ENCODE measurements at places on chromosomes 3 and 15. TPM values are rescaled to one million over a fixed set of nuclear protein-coding genes. Genes with fewer than 3 reads are reported as not detected.

Gene SOX2
- total RNA-seq = 50.5 TPM

GRCh38 chr15:93759629-93760028 is 471.7 kb upstream of the MCTP2 start:
- DNase-seq = no peak

- DNase-seq = no peak
Measured at GRCh38 chr3:194407423-194407822, 8.4 kb upstream of the GP5 start.

DNA sequence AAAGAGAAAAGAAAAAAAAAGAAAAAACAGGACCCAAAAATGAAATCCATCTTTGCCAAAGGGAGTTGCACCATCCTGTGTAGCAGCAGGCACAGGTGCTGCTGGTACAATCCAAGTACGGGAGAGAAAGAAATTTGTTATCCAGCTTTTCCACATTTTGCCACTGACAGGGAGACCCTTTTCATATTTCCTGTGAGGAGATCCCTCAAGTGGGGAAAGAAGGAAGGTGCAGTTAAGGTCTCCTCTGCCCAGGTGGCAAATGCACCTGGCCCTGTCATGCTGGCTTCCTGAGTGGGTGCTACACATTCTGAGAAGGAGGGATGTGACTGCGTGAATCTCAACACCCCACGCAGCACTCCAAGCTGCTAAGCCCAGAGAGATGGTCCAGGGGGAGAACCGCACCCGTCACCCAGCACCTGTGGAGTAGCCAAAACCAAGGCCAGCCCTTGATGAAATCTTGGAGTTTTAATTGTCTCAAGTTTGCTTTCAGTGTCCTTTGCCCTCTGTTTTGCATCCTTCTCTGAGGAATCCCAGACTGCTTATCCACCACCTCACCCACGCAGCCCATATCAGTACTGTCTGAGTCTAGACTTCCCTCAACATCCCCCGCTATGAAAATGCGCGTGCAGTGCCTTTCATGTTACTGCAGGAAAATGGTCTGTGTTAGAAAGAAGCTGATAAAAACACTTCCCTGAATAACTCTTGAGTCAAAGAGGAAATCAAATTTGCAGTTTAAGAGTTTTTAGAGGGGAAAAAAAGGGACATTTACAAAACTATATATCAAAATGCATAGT is 141.9 kb upstream of the THBS1 start:
- no peak for DNase-seq

- no peak for DNase-seq
Measured at GRCh38 chr15:100732211-100733055, 130.0 kb downstream of the ASB7 start.

- no peak for DNase-seq
Measured at GRCh38 chr3:168407381-168407780, 311.7 kb upstream of the GOLIM4 start.

DNA sequence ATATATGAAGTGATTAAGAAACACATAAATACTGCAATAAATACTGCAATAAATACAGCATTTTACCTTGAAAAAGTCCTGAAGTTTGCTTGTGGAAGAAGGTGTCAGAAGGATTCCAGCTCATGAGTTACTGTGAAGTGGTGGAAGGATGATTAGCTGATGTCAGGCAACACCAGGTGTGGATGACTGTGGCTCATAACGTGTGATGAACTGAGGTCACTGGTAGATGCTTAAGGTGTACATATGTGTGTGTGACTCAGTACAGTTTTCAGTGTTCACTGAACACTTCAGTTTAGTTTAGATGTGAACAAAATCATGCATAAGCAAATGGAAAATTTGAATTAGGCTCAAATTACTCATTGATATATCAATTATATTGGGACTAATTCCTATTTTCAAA is 1045.0 kb downstream of the NTRK3 start:
- no peak for DNase-seq

GRCh38 chr15:54011656-54012055 is 33.4 kb downstream of the UNC13C start:
- no peak for DNase-seq

GRCh38 chr15:75104804-75105557 is 81.6 kb downstream of the PPCDC start:
- DNase-seq = no peak

DNA sequence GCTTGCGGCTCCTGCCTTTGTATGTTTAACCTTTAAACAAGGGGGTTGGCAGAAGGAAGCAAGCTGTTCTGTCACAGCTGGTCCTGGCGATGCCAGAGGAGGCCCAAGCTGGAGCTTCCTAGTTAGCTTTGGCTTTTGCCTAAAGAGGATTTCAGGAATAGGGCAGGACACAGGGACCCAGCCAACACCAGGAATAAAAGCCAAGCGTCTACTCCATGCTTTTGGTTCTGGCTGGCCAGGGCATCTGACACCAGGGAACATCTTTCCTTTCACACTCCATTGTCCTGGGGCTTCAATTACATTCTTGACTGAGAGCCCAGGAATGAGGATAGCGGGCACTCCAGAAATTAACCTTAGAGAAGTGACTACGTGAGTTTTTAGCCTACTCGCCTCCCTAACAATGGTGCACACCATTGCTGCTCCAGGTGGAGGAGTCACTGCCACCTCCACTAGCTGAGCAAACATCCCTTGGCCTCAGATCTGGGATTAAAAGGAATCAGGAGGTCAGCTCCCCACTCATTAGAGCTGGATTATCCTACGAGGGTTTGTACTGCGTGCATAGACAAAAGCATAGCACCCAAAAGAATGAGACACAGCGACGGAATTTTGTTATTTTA is 38.2 kb downstream of the TPM1 start:
- DNase-seq = no peak

Gene CPA3
- total RNA-seq = 0.60 TPM

- DNase-seq = no peak
Measured at GRCh38 chr3:141546586-141546985, 59.8 kb downstream of the RASA2 start.

Gene EOMES
- total RNA-seq = 0.60 TPM

DNA sequence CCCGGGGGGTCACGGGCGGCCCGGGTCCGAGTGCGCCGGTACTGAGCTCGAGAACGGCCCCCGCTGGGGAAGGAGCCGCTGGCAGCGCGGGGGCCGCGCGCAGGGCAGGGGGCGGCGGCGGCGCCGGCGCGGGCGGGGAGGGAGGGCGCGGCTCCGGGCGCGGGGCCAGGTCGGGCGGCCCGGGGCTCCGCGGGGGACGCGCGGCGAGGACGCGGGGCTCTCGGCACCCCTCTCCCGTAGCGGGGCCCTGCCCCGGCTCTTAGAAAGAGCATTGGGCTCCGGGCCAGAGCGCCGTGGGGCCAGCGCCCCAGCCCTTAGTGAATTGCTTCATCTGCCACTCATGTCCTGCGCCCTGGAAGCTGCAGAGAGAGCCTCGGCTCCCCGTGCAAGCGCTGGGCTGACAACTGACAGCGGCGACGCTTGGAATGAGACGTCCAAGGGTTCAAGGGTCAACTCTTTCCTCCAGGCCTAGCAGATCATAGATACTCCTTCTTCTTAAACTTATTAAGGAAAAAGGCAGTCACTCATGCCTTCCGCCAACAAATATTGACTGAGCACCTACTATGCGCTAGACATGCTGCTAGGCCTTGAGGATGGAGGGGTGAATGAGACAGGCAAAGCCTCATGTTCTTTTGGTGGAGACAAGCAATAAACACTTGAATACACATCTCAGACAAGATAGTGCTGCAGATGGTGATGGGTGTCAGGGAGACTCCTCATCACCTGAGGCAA is 140.8 kb downstream of the SMAD6 start:
- peak; percentile 67 for DNase-seq

- no peak for DNase-seq
Measured at GRCh38 chr3:115217678-115218451, 70.8 kb upstream of the ZBTB20 start.

Gene MESP2
- not detected for total RNA-seq

DNA sequence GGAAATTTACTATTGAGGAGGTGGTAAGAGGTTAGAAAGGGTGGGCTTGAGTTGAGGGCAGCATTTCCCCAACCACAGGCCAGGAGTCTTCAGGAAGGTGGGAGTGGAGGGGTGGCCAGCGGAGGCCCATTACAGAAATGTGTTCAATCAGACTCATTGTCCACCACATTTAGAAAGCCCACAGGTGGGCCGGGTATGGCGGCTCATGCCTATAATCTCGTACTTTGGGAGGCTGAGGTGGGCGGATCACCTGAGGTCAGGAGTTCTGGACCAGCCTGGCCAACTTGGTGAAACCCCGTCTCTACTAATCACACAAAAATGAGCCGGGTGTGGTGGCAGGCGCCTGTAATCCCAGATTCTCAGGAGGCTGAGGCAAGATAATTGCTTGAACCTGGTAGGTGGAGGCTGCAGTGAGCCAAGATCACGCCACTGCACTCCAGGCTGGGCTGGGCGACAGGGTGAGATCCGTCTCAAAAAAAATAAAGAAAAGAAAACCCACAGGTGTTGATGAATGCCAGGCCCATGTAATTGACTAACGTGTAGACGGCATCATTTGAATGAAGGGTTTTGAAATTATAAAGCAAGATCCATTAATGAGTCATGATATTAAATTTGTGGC is 12.2 kb upstream of the SYNM start:
- no peak for DNase-seq

Gene LRRC31
- total RNA-seq = not detected

Gene ALDH1A3
- 69.6 TPM for total RNA-seq

GRCh38 chr15:90989040-90989768 is 5.1 kb downstream of the PRC1 start:
- DNase-seq = no peak

GRCh38 chr3:104510131-104510849 is 856.4 kb upstream of the ALCAM start:
- no peak for DNase-seq

- DNase-seq = no peak
Measured at GRCh38 chr3:124467980-124468902, 262.0 kb upstream of the UMPS start.

Gene KLHL40
- total RNA-seq = not detected

Gene CHST2
- total RNA-seq = 33.7 TPM

DNA sequence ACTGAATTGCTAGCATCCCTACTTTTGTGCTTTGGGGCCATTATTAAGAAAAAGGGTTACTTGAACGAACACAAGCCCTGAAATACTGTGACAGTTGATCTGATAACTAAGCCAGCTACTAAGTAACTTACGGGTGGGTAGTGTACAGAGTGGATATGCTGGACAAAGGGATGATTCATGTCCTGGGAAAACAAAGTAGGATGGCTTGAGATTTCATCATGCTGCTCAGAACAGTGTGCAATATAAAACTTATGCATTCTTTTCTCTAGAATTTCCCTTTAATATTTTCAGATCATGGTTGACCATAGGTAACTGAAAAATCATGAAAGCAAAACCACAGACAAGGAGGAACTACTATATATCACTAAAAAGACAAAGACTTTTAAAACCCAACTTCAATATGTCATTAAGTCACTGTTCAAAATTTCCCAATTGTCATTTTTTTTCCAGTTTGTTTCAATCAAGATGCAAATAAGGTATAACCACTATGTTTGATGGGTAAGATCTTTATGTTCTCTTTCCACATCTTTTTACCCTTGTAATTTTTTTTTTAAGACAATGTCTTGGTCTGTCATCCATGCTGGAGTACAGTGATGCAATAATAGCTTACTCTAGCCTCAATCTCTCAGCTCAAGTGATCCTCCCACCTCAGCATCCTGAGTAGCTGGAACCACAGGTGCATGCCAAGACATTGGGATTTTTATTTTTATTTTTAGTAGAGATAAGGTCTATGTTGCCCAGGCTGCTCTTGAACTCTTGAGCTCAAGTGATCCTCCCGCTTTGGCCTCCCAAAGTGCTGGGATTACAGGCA is 67.7 kb downstream of the IFT80 start:
- DNase-seq = no peak

- no peak for DNase-seq
Measured at GRCh38 chr15:34364041-34364440, 3.0 kb downstream of the LPCAT4 start.

Gene DAZL
- not detected for total RNA-seq

- DNase-seq = no peak
Measured at GRCh38 chr15:73232776-73233175, 136.0 kb downstream of the HCN4 start.

GRCh38 chr3:131530388-131530787 is 27.6 kb upstream of the MRPL3 start:
- no peak for DNase-seq

Gene CEP19
- total RNA-seq = 3.3 TPM

Gene NTRK3
- 53.4 TPM for total RNA-seq

DNA sequence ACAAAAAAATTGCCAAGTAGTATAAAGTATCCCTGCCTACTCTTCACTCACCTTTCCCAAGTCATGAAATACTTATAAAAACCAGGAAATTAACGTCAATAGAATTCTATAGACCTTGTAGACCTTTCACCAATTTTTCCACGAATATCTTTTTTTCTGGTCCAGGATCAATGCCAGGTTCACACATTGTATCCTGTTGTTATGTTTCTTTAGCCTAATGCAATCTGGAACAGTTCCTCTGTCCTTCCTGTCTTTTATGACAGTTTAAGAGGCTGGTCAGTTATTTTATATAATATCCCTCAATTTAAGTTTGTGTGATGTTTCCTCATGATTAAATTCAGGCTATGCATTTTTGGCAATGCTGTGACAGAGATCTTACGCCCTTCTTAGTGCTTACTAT is 63.2 kb upstream of the MAGI1 start:
- DNase-seq = no peak

DNA sequence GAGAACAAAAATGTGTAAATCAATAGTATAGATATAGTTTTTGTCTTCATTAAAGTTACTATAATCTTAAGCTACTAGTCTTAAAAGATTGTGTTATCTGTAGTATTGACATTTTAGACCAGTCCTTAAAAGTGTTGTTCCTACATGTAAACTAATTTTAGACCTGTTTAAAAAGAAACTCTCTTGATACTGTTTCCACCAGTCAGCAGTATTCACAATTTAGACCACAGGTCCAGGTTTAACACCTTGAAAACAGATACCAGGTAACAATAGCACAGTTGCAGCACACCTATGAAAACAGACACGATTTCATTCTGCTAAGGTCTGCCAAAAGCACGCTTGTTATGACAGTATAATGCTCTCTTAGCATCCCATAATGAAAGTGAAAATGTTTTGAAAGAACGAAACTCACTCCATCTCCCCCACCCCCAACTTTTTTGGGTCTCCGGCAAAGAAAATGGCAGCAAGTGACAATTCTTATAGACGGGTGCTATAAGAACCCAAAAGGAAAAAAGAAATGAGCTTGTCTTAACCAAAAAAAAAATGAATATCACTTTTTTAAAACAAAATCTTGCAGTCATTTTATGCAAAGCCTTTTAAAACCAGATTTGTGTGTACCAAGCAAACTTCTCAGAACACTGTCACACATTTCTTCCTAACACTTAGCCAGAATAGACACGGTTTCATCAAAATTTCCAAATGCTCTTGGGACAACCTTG is 1.6 kb downstream of the EIF4E3 start:
- no peak for DNase-seq

Gene GOLGA8S
- 0.63 TPM for total RNA-seq

Gene PAQR9
- total RNA-seq = not detected

GRCh38 chr3:16132928-16133327 is 41.6 kb upstream of the GALNT15 start:
- no peak for DNase-seq

GRCh38 chr3:9780458-9780812 is 10.7 kb upstream of the CAMK1 start:
- DNase-seq = no peak
